Substantia nigra (tissue), 51 donors: ENCODE measurements at places on chromosomes 2 and 18.

- no peak for DNase-seq
These were observed 116.2 kb downstream of the RIF1 start for GRCh38 chr2:151525821-151526373.

- DNase-seq, result no peak
These were observed 64.6 kb downstream of the OSBPL6 start for GRCh38 chr2:178258916-178259315.

DNA sequence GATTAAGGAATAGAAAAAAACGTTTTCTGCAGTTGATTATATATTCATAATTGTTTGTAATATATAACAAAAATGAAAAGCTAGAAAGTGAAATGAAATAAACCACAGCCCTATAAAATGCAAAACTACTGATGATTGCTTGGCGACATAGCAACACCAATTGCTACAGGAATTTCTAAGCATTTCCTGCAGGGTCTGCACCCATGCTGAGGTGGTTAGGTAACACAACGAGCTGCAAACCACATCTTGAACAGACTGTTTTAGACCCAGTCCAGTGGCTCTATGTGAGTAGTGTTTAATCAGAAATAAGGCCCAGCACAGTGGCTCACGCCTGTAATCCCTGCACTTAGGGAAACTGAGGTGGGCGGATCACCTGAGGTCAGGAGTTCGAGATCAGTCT is 17.2 kb upstream of the UGT1A9 start:
- no peak for DNase-seq

DNA sequence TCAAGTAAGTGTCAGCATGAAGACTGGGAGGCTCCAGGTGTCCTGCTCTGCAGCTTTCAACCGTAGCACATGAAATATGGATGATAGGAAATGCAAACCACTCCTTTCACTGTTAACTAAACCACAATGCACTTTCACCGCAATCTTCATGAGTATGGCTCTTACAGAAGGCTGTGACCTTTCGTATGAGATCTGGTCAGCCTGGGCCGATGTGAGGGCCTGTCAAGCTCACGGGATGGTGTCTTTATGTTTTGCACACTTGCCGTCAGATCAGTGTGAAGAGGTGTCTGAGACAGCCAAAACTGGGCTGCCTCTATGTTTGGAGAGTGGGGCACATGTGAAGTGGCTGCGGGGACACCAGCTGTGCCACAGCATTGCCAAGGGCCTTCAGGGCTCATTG is 62.8 kb upstream of the AFF3 start:
- no peak for DNase-seq

DNA sequence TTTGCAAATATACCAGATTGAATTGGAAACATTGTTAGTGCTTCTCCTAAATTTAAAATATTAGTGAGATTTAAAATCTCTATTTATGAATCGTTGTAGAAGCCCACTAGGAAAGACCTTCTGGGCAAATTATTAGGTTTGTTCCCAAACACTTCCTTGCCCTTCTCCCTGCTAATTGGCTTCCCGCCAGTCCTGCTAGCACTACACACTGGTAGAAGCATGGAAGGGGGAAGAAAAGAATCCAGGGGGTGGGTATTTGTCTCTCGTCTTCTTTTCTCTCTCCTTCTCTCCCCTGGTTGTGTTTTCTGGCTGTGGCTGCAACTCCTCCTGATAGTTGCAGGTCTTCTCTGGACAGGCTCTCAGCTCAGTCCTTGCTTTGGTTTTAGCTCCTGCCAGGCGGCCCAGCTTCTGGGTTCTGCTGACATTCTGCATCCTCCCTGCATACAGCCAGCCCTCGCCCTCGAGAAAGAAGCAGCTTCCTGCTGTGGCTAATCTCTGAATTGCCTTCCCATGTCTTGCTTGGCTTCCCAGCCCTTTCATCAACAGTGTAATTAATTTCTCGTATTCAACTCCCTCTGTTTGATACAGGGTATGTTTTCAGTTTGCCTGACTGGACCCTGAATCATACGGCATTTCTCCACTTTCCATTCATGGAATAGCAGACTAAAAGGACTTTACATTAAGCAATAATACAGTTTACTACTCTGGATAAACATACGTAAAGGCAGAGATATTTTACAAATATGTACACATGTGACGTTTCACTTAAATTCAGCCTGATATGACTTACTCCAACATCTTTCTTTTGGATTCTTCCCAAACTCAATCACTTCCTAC is 6.9 kb upstream of the PARD3B start:
- no peak for DNase-seq

- no peak for DNase-seq
These were observed 56.2 kb downstream of the CAVIN2 start for GRCh38 chr2:191790737-191791136.

DNA sequence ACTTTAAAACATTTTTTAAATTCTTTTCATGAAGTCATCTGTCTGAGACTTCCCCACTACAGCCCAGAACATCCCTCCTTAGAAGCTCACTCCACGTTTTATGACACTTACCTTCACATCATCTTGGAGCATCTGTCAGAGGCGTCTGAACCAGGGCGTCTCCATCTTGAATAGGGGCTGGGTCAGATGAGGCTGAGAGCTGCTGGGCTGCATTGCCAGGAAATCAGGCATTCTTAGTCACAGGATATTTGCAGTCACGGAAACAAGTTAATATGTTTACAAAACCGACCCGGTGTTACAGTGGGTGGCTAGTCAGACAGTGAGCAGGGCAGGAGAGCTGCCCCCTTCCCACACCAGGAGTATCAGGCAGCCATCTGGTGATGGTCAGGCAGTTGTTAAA is 456.5 kb downstream of the FBXO15 start:
- DNase-seq, result no peak

- DNase-seq, result no peak
These were observed 459.2 kb downstream of the KCNJ3 start for GRCh38 chr2:155157711-155158110.

DNA sequence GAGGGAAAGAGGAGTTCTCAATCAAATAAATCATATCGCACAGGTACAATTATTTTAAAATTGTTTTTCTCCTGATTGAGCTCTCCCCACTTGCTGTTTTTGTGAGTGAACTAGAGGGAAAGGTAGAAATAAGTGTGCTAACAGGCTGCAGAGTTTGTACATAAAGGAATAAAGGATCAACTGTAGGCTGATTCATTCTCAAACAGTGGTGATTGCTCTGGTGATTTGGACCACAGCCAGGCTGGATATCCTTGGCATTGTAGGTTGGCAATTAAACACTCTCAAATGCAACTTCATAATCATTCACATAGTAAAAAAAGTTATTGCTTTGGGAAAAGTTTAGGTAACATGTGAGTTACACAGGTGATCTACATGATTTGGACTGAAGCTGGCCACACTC is 29.8 kb downstream of the LRP1B start:
- DNase-seq, result no peak

GRCh38 chr2:222269132-222269531 is 29.7 kb downstream of the PAX3 start:
- DNase-seq, result no peak

DNA sequence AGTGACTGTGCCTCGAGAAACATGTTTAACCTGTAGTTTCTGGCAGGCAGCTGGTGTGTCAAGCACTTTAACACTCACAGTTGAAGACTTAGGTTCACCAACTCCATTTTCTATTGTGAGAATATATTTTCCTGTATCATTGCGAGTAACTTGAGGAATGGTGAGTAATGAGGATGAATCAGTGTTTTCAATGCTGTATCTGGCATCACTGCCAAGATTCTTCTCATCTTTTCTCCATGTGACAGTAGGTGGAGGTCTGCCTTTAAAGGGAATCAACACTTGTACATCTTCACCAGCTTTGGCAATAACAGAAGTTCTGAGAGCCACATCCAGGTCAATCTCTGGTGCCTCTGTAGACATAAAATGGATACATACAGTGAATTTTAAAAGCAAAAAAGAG is 72.8 kb downstream of the PLEKHA3 start:
- no peak for DNase-seq

GRCh38 chr2:176104316-176105077 is 2.6 kb upstream of the HOXD11 start:
- DNase-seq, result no peak

DNA sequence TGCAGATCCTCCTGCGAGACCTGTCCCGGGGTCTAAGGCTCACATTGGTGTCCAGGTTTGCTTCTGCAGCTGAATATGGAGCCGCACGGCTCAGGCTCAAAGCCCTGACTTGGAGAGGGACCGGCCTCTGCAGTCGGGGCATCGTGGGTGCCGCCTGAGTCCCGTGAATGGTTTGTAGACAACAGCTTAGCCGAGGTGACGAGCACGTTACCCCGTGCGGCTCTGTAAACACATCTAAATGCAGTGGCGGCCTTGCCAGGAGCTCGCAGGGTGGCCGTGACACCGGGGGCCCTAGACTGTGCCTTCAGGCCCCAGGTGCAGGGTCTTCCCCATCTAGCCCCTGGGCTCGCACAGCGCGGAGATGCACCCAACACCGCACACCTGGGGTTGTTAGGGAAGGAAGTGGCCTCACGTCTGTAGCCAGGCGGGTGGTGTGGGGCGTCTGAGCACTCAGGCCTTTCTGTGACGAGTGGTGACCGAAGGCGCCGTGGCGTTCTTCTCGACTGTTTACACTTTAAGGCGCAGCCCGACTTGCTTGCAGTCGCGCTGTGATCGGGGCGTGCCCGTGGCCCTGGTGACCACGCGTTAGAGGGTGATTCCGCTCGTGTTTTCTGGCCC is 91.6 kb downstream of the NFATC1 start:
- DNase-seq, result no peak

DNA sequence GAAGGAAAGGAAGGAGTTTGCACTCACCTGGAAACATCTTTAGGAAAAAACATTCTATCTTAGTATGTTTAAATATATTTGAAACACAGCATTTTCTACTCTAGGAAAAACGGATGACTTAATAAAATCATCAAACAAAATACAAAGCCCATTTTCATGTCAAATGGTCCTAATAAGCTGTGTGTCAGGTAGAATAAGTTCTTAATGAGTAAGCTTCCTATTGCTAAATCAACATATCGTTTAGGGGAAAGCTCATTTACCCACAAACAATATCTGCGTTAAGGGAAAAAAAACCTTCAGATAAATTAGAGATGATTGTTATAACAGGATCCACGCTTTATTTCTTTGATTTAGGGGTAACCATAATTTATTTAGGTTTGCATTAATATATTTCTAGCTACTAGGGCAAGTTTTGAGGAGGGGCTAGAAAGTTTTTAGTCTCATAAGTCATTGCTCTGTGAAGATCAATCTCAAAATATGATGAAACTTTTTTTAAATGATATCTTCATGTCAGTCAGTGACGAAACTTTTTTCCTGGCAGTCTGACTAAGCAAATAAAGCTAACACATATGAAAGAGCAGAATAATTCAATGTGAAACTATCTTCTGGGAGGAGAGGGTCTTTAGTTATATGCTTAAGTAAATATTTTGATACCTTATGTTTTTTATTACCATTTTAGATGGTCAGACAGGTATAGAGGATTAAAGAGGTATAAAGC is 147.1 kb downstream of the WDSUB1 start:
- DNase-seq, result no peak

DNA sequence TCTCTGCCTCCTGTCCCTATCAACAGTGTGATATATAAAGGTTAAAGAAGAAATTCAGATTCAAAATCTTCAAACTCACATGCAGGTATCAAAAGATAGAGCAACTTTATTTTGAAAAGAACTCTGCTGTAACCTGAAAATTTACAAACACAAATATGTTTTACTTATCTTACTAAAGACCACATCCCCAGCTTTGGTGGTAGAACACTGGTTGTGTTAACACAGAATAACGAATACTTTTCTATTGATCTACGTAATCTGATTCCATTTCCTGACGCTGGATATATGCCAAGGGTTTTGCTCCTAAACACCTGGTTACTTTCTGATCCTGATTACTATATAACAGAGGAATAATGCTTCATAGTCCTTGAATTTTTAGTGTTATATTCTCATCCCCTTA is 23.1 kb upstream of the SLC39A10 start:
- DNase-seq, result no peak
